ENCODE measurements at places on chromosomes 6 and 20.

- DNase-seq: no peak
These were observed 6.6 kb upstream of the SERPINB6 start for GRCh38 chr6:2977799-2978590.

DNA sequence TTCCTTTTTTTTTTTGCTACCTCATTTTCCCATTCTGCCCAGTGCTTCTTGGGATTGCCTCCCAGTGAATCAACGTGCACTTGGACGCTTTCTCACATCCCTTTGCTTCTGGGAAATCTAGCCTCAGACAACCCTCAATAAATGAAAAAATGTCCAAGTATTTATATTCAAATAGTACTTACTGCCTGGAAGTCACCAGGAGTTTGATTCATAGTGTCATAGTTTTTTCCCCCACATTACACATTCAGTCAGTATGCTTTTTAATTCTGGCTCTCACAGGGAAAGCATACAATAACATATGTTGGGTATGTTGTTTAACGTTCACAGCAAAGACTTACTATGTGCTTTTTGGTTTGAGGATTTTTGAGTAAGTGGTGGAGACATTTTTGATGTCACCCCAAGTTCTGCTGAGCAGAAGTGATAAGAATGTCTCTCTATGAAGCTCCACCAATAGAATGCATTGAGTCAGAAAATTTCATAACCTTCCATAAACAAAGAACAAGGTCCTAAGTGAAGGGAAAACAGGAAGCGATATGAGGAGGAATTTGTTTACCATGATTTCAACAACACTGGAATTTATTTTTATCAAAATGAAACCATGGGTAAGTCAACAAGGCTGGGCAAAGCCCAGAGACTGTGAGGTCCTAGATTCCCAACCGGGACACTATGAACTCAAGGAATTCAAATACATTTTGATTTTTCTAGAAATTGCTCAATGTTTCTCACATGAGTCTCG is 301.2 kb upstream of the BMP2 start:
- DNase-seq: no peak

- no peak for DNase-seq
These were observed 59.5 kb downstream of the PSMG4 start for GRCh38 chr6:3318226-3318625.

DNA sequence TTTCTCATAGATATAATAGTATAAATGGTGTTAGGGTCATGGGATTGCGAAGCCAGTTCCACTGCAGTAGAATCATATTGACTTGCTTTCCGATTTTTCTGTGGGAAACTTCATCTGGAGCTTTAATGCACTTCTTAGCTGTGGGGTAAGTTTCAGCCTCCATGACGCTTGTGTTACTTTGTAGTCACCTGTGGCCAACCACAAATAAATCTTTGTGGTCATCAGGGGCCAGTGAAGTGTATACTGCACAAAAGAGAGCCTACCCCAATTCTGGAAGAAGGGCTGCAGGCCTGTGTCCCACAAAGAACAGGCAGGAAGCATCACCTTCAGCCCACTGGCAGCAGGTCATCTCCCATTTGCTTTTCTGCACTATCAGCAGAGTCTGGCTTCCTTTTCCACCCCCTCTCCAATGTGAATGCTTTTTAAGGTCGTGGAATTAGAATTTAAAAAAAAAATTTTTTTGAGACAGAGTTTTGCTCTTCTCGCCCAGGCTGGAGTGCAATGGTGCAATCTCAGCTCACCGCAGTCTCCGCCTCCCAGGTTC is 32.0 kb downstream of the MTHFD1L start:
- DNase-seq: no peak

GRCh38 chr6:90502866-90503407 is 83.9 kb downstream of the MAP3K7 start:
- no peak for DNase-seq

DNA sequence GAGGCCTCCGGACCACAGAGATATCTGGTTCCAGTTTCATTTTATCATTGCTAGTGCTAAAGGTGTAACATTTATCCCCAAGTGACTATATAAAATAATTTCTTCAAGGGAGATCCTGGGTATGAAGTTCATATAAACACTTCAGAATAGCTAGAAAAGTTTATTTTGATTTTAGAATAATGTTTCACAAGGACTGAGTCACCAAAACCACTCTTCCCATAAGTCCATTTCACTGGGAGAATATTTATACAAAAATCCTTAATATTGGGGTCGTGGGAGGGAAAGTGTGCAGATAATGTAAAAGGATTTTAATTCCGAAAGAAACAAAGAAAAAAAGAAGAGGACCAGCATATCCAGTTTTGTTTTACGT is 128.1 kb downstream of the ISM1 start:
- DNase-seq: no peak

- no peak for DNase-seq
These were observed 71.0 kb downstream of the JPH2 start for GRCh38 chr20:44115762-44116644.

DNA sequence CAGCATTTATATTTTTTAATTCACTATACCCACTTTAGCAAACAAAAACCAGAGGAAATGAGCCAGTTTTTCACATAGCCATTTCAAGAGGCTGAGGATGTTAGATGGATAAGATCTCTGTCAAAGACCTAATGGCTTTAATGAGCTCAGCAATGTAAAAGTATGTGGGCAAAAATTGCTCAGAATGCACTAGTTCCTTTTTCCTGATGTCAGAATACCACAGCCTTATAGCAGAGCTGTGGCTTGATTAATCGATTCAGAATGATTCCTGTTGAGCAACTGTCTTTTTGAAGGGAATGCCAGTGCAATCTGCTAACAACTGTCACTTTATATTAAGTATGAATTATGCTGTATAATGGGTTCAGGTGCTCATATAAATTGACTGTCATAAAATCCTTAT is 100.6 kb upstream of the HIVEP1 start:
- DNase-seq: peak; percentile 49

DNA sequence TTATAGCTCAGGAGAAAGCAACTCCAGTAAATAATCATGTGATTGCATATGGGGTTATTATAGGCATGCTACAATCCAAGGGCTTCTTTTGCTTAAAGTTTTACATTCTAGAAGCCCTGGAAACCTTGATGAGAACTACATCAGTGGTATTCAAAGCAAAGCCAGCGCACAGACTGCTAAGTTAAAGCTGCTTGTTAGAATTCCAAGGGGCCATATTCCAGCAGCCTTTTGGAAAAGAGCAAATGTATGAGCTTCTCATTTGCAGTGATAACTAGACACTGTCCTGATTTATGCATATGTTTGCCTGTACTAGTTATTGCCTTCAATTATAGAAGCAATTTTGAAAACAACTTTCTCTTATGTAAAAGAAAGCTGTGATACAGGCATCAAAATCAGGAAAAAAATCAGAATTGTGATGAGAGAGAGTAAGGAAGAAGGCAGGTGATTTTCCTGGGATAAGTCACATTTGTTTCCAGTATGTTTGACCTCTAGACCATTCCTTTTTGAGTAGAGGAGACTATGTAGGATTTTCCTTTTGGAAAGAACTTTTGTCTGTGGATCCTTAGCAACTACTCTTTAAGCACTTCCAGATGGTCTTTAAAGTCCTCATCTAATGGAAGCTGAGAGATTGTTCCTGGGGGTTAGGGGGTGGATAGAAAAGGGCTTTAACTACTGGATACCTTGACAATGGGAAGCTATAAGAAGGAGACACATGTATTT is 159.2 kb downstream of the PLCB4 start:
- DNase-seq: no peak

GRCh38 chr6:87945181-87945580 is 102.5 kb upstream of the SPACA1 start:
- DNase-seq: no peak

DNA sequence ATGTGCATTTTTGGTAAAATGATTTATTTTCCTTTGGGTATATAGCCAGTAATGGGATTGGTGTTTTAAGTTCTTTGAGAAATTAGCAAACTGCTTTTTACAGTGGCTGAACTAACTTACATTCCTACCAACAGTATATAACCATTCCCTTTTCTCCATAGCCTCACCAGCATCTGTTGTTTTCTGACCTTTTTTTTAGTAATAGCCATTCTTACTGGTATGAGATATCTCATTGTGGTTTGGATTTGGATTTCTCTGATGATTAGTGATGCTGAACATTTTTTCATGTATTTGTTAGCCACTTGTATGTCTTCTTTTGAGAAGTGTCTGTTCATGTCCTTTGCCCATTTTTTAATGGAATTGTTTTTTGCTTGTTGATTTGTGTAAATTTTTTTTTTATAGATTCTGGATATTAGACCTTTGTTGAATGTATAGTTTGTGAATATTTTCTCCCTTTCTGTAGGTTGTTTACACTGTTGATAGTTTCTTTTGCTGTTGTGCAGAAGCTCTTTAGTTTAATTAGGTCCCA is 42.3 kb downstream of the STK4 start:
- DNase-seq: no peak

DNA sequence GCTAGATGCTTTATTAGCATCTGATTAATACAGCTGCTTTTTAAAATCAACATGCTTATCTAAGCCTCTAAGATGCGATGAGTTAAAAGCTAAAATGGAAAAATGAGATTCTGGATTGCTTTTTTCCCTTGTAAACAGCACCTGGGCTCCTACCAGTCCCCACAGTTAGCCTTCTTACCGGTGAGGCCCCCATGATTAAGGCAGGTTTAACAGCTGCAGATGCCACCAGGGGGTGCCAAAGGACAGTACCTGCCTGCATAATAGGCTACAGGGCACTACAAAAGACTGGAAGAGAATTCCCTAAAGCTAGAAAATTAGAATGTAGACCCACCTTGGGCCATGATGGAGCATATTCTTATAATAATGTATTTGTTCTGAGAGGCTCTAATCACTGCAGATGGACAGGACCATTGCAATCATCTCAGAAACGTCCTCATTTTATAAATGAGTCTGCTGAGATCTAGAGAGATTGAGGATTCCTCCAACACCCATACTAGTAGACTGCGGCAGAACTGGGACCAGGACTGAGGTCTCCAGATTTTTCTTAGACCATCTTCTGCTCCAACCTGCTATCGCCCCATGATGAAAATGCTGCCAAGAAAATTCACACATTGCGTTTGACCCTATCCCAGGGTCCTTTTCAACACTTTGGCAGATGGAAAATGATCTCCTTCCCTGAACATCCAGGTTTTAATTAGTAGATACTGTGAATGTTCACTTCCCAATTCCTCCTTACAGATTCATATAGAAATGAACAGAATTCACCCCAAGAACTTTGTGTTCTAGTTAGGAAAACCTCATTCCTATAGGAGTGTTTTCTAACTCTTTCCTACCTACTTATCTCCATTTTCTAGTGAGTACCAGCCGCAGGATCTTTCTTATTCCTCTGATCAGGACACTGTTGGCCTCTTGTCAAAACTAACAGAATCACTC is 148.8 kb downstream of the RPS12 start:
- no peak for DNase-seq

DNA sequence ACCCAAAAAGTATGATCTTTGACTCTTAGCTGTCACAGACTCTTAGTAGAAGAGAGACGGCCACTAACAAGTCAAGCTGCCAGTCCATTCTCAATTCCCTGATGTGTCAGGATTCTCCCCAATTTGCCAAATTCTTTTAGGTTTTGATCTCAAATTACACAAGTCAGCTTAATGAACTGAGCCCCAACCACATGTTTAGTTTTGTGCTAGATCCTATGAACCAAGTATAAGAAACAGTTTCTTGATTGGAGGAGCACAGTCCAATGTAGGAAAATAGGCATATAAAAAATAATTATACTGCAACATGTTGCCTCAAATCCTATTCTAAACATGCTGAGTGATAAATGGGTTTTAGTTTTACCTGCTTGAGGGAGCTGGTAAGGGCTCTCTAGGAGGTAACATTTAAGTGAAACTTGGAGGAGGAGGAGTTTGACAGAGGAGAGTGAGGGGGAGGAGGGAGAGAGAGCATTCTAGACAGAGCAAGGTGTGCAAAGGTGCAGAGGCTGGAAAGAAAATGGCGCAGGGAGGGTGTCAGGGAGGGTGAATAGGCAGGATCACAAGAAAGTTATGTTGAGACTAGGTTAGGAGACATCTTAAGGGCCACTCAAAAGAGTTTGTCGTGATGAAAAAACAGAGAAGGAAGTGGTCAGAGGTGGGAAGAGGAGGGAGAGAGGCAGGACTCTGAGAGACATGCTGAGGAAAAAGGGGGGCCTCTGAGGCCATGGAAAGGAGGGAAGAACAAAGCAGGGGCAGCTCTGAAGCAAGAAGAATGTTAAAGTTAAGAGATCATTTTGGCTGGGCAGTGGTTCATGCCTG is 22.8 kb upstream of the FAM83C start:
- DNase-seq: no peak

- no peak for DNase-seq
These were observed 16.9 kb upstream of the FANCE start for GRCh38 chr6:35435074-35435837.
